Stimulated activated CD4-positive, alpha-beta T cell treated with anti-CD3 and anti-CD28 coated beads, Interleukin-1b, Interleukin-23, amount 100 ng/mL, for 1 hour (primary cell): ENCODE measurements at places on chromosomes 2 and 18.

DNA sequence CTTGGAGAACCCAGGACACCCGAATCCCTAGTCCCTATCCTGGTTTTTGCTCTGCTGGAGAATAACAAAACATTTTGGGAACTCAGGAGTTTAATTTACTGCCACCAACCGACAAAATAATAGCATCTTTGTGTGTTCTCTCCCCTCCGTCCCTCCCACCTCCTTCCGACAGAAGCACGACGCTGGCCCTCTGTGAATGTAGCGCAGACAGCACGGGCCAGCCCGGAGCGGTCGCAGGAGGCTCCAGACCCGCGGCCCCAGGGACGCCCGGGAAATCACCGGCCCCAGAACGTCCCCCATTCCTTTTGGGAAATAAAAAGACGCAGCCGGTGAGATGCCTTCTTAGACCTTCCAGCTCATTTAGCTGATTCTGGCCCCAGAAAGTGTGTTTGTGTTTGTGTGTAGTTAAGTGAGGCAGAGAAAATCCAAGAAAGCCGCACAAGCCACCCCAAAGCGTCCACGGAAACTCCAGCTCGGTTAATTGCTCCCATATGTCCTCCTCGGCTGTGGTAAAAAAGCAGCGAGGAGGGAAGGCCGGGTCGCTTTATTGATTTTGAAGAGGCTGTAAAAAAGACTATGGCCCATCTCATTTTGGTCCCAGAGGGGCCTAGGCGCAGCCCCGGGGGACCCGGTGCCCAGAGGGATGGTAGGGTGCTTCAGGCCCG is 577 bp upstream of the TANC1 start:
- no peak for DNase-seq

- no peak for DNase-seq
These were observed 210.1 kb upstream of the LRATD1 start for GRCh38 chr2:14422426-14422825.

- no peak for DNase-seq
These were observed 14.0 kb upstream of the CCNYL1 start for GRCh38 chr2:207697411-207697810.

GRCh38 chr18:75439348-75439747 is 11.8 kb upstream of the SMIM21 start:
- DNase-seq, result no peak

DNA sequence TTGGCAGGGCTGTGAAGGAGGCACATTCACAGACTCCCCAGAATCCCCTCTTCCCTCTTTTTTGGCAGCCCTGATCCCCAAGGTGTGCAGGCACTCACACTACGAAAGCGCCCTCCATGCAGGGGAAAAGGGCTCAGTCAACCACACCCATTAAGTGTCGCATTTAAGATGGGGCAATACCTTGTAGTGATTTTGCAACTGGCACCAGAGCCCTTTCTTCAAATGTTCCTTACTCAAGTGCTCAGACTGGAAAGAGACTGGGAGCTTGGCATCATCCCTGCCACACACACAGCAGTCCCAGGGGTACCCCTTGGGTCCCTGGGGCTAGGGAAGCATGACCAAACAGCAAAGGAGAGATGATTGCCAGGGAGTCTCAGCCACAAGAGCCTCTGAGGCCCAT is 190.1 kb downstream of the HAUS1 start:
- DNase-seq, result no peak

GRCh38 chr2:220555961-220556630 is 928.7 kb downstream of the SLC4A3 start:
- DNase-seq, result no peak

GRCh38 chr2:213259266-213259665 is 25.0 kb upstream of the SPAG16 start:
- DNase-seq, result no peak

DNA sequence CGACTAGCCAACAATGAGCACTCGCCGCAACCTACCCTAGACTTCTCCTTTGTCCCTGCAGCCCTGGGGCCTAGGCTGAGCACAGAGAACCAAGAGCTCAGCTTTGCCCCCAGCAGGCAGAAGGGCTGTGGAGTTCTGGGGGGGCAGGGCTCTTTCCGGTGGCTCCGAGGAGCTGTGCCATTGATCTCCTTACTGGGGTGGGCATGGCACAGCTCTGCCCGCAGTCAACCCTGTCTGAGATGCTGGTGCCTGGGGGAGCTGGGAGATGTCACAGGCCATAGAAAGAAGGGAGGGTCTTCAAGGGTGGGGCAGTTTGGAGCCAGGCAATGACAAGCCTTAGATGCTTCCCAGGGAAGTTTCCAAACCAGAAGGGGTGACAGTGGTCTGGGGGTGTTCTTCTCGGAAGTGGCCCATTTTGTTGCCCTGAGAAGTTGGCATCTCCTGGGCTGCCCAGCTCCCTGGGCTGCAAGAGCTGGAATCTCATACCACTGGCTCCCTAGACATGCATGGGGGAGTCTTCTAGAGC is 14.1 kb upstream of the GPR55 start:
- DNase-seq, result no peak

- no peak for DNase-seq
These were observed 663 bp downstream of the TRIM54 start for GRCh38 chr2:27282892-27283291.

- no peak for DNase-seq
These were observed 3.1 kb upstream of the ARID5A start for GRCh38 chr2:96533292-96534073.

- DNase-seq, result no peak
These were observed 2.0 kb upstream of the BOLA3 start for GRCh38 chr2:74149570-74150319.

- DNase-seq, result no peak
These were observed 256.5 kb downstream of the MYCN start for GRCh38 chr2:16196687-16197503.

GRCh38 chr18:13451213-13451540 is 232.6 kb downstream of the LDLRAD4 start:
- no peak for DNase-seq

GRCh38 chr18:76384114-76384790 is 110.8 kb downstream of the ZNF516 start:
- DNase-seq, result no peak

- DNase-seq, result no peak
These were observed 95.1 kb downstream of the ASB1 start for GRCh38 chr2:238521870-238522269.

- DNase-seq, result no peak
These were observed 1.3 kb downstream of the KIF3C start for GRCh38 chr2:25980951-25981350.

DNA sequence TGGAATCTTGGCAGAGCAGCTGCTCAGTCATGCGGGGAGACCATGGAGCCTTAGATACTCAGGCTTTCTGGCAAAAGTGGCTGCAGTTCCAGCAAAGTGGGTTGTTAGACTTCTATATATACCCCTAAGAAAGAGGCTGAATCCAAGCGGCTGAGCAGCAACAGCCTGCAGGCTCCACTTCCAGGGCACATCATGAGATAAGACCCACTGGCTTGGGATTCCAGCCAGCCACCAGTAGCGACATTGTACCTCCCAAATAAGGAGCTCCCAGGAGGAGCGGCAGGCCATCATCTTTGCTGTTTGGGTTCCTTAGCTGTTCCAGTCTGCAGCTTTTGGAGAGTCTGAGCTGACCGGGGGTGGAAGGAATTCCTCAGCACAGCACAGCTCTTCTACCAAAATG is 150.3 kb upstream of the ST6GAL2 start:
- no peak for DNase-seq

DNA sequence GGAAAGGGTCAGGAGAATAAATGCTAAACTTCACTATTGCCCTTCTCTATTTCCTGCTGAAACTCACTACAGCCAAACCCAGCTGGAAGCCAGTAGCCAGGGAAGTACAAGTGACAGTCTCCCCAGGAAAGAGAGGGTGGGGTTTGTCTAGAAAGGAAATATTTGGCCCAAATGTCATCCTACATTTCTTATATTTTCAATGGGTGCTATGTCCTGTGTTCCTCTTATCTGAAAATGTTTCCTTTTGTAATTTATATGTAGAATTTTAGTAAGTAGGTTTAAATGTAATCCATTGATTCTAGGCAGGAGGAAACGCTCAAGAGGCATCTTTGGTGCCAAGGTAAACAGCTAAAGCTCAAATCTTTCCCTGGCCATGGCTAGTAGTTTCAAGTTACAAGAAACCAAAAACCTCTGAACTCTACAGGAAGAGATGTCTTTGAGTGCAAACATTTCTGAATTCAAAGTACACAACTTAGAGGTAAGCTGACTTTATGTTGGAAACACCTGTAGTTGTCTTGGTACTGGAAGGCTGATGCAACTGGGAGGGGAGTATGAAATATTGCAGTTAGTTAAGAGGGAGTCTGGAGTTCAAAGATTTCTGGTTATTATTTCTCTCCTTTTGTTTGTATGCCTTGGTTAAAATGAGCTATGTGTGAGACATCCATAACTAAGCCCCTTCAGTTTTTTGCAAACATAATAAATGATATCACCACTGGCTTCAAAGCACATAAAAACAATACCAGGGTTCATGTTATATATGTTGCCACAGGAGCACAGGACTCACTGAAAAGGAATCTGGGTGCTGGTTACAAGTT is 356.1 kb upstream of the ZC3H15 start:
- DNase-seq, result no peak
